ENCODE measurements at places on chromosomes 2 and 18.

GRCh38 chr2:84077496-84077895 lies 381.6 kb downstream of the SUCLG1 start:
- no peak for DNase-seq

DNA sequence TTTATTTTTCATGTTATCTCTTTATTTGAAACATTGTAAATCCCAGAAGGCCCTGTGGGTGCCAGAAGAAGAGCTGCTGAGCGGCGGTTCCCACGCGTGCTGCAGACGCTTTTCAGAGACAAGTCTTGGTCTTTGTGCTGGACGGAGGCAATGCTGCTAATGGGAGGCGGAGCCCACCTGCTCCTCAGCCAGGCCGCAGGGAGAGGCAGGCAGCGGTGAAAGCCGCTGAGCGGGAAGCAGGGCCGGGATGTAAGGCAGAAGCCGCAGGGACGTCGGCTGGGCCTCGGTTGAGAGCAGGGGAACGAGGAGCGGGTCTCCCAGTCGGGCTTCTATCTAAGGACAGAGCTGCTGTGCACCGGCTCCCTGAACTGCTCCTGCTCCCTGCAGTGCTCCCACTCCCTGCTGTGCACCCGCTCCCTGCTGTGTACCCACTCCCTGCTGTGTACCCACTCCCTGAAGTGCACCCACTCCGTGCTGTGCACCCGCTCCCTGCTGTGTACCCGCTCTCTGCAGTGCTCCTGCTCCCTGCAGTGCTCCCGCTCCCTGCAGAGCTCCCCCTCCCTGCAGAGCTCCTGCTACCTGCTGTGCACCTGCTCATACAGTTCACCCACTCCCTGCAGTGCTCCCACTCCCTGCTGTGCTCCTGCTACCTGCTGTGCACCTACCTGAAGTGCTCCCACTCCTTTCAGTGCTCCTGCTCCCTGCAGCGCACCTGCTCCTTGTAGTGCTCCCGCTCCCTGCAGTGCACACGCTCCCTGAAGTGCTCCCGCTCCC lies 16.4 kb downstream of the TMEM18 start:
- no peak for DNase-seq

- no peak for DNase-seq
These were observed 106.9 kb downstream of the LIPG start for GRCh38 chr18:49668574-49669275.

- no peak for DNase-seq
These were observed 258.9 kb downstream of the METTL4 start for GRCh38 chr18:2312440-2312839.

- DNase-seq = no peak
These were observed 81.5 kb downstream of the CD226 start for GRCh38 chr18:69866212-69866611.

DNA sequence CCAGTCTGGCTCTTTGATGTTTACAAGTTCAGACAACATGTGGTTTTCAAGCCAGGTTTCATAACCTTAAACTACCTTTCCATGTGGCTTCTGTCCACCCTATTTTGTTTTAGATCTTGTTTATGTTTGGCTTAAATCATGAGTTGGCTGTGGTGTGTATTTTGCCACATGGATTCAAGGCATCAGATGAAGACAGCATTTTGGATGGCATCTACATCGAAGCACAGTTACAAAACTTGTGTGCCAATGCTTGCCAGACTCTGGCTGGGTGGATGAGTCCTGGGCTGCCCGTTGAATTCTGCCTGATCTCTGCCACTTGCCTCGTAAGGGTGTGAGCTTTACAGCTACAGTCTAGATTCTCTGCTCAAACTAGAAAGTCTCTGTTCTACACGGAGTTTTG lies 335.3 kb downstream of the MYCN start:
- DNase-seq = no peak

GRCh38 chr2:97546711-97547110 lies 43.0 kb downstream of the ANKRD36B start:
- no peak for DNase-seq

DNA sequence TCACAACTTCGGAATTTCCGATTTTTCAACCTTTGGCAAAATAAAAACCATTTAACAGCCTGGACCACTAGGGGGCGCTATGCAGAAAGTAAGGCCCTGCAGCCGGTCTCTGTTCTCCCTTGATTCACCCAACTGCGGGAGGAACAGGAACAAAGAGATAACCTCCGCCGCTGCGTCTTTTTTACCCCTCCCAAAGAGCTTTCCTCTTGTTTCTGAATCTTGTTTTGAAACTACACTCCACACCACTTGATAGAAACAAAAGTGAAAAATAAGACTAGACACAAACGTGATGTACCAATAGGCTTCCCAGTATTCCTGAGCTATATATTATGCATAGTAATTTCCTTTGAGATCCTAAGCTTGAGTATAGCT lies 231.2 kb downstream of the MYO3B start:
- DNase-seq = peak; percentile 55

- DNase-seq = no peak
These were observed 616.6 kb downstream of the METTL4 start for GRCh38 chr18:1954583-1955312.

- DNase-seq = no peak
These were observed 139.7 kb downstream of the ROCK1 start for GRCh38 chr18:20971886-20972267.

- no peak for DNase-seq
These were observed 73.1 kb downstream of the SPATS2L start for GRCh38 chr2:200379481-200380090.

- DNase-seq = no peak
These were observed 81.2 kb downstream of the PDCL3 start for GRCh38 chr2:100643906-100644501.

GRCh38 chr2:197885587-197885986 lies 81.2 kb downstream of the PLCL1 start:
- DNase-seq = no peak

GRCh38 chr2:160321006-160321405 lies 120.9 kb upstream of the ITGB6 start:
- no peak for DNase-seq
